NCI-H1417 treated with DMSO at 0.1 percent for 48 hours (cell line): ENCODE measurements at places on chromosomes 12 and 14.

GRCh38 chr14:60512126-60512525, 3.2 kb downstream of the SIX6 start:
- no peak for DNase-seq

- no peak for DNase-seq
These were observed 123.9 kb downstream of the SUDS3 start for GRCh38 chr12:118500299-118500698.

- DNase-seq: no peak
These were observed 7.2 kb downstream of the ADAM20 start for GRCh38 chr14:70527501-70528105.

- DNase-seq: no peak
These were observed 701.2 kb upstream of the TBX3 start for GRCh38 chr12:115385141-115385540.

DNA sequence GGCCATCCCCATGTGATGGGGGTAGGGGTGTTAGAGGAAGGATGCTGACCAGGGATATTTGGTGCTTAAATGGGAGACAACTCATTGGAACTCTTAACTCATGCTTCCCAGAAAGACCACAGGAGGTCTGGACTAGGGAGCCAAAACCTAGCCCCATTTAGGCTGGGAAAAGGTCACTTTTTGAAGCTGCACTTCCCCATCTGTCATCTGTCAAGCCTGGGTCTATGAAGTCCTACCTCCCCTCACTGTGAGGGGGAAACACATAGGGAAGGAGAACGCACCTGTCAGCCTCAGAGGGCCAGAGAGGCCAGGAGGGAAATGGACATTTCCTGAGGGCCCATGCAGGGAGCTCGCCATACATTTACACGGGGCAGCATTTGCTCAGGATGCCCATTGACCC, 321.0 kb downstream of the BCL11B start:
- no peak for DNase-seq

GRCh38 chr12:50415899-50416479, 15.3 kb downstream of the LARP4 start:
- DNase-seq: no peak

- DNase-seq: no peak
These were observed 1.9 kb upstream of the PNN start for GRCh38 chr14:39173198-39173597.

DNA sequence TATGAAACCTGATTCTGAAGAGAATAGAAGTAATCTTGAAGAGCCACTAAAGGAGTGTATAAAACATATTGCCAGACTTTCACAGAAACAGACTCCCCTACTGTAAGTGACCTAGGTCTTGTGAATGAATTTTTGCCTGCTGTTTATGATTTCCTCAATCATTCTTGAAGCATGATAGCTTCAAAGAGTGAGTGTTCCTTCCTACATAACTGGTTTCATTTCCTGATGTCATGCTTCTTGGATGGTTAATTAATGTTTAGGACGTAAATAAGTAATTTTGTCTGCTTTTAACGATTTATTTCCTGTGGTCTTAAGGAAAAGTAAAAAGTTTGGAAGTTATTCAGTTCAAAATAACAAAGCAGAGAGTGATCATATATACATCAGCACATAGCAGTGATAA, 129.8 kb downstream of the PIK3C2G start:
- DNase-seq: no peak
